ENCODE measurements at places on chromosomes 2 and 18. TPM values are rescaled to one million over a fixed set of nuclear protein-coding genes. Genes with fewer than 3 reads are reported as not detected.

GRCh38 chr2:147531269-147531668, 313.6 kb upstream of the ACVR2A start:
- no peaks in the 10 kb centered on the region for H3K27me3 ChIP-seq
- DNase-seq, result no peak
- no peaks in the 10 kb centered on the region for H3K36me3 ChIP-seq
- no peak overlapping the region for H3K4me3 ChIP-seq

DNA sequence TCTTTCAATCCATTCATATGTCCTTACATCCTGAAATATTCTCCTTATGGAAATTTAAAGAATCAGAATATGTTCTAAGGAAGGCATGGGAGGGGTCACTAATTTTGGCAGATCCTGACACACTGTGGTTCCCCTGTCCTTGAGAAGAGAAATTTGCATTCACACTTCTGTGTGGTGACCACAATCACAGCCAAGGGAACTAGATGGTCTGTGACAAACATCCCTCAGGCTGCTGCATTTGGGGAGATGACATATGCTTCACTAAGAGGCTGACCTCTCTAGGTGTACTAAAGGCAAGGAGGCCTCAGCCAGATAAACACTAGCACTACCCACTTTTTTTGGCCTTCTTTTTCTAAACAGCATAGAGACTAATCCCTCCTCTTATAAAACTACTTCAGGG, 129.6 kb downstream of the MREG start:
- peaks cover 10% of the 10 kb centered on the region for H3K27me3 ChIP-seq
- H3K4me1 ChIP-seq, result no peaks in the 10 kb centered on the region
- H3K27ac ChIP-seq, result no peak overlapping the region
- DNase-seq, result no peak
- H3K36me3 ChIP-seq, result no peaks in the 10 kb centered on the region
- H3K4me3 ChIP-seq, result no peak overlapping the region

The TXNDC2 gene
- not detected for total RNA-seq

The NR4A2 gene
- 2.7 TPM for total RNA-seq

The UGT1A10 gene
- not detected for total RNA-seq

The TFCP2L1 gene
- 0.33 TPM for total RNA-seq

GRCh38 chr2:104140361-104140760, 713.6 kb upstream of the POU3F3 start:
- no peaks in the 10 kb centered on the region for H3K36me3 ChIP-seq
- no peak overlapping the region for H3K4me3 ChIP-seq
- no peak for DNase-seq
- no peaks in the 10 kb centered on the region for H3K27me3 ChIP-seq

The SERPINB4 gene
- total RNA-seq, result not detected

GRCh38 chr2:218860950-218861381, 1.4 kb downstream of the WNT6 start:
- no peak overlapping the region for H3K27ac ChIP-seq
- H3K27me3 ChIP-seq, result peaks cover 60% of the 10 kb centered on the region
- H3K4me3 ChIP-seq, result no peak overlapping the region

The C1QL2 gene
- total RNA-seq, result not detected

The DSC2 gene
- not detected for total RNA-seq

The ABCG5 gene
- total RNA-seq, result not detected

- no peak overlapping the region for H3K27ac ChIP-seq
- H3K36me3 ChIP-seq, result no peaks in the 10 kb centered on the region
- no peaks in the 10 kb centered on the region for H3K27me3 ChIP-seq
- no peak overlapping the region for H3K4me3 ChIP-seq
- no peaks in the 10 kb centered on the region for H3K4me1 ChIP-seq
- no peak for DNase-seq
These were observed 873.8 kb upstream of the GCFC2 start for GRCh38 chr2:76584474-76584873.
